ENCODE measurements at places on chromosomes 4 and X. TPM values are rescaled to one million over a fixed set of nuclear protein-coding genes. Genes with fewer than 3 reads are reported as not detected.

Gene RIBC1
- total RNA-seq, result 1.9 TPM

Gene SAGE1
- not detected for total RNA-seq

Gene MAMLD1
- 0.31 TPM for total RNA-seq

Gene SNCA
- not detected for total RNA-seq

Gene HTR2C
- not detected for total RNA-seq

Gene DRD5
- total RNA-seq, result not detected

Gene SLIT2
- total RNA-seq, result not detected

Gene ARL9
- 0.55 TPM for total RNA-seq

Gene HPGDS
- total RNA-seq, result not detected

Gene FGFBP1
- total RNA-seq, result not detected

Gene TMEM47
- not detected for total RNA-seq

Gene TMEM154
- total RNA-seq, result 37.9 TPM

Gene IL3RA
- total RNA-seq, result not detected

Gene GPC3
- total RNA-seq, result not detected

Gene DCAF4L1
- 0.55 TPM for total RNA-seq

Gene C1QTNF7
- total RNA-seq, result not detected

Gene GUCY1B1
- total RNA-seq, result not detected

Gene MMAA
- total RNA-seq, result 11.8 TPM

Gene ARAP2
- total RNA-seq, result 40.7 TPM

Gene CENPVL2
- not detected for total RNA-seq

Gene LONRF3
- 9.3 TPM for total RNA-seq

Gene IL21
- not detected for total RNA-seq

Gene GNRHR
- total RNA-seq, result not detected

Gene GRK4
- total RNA-seq, result 3.7 TPM

Gene ADH7
- not detected for total RNA-seq

Data from naive thymus-derived CD8-positive, alpha-beta T cell (primary cell).